ENCODE measurements at places on chromosomes 12 and 14.

DNA sequence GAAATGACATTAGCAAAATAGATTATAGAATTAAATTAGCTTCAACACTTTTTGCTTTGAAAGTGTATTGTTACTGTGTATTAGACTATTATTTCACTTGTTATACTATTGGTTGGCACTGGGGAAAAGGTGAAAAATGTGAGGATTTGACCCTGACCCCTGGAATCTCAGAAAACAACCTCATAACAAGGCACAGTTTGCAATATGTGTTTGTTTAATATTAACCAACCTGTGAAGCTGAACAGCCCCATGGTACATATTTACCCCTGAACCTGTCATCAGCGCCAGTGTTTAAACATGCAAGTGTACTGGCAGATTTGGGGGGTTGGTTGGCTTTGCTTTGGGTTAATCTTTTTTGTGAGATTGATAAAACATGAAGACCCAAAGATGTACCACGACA is 11.7 kb downstream of the SLC38A4 start:
- DNase-seq, result no peak

DNA sequence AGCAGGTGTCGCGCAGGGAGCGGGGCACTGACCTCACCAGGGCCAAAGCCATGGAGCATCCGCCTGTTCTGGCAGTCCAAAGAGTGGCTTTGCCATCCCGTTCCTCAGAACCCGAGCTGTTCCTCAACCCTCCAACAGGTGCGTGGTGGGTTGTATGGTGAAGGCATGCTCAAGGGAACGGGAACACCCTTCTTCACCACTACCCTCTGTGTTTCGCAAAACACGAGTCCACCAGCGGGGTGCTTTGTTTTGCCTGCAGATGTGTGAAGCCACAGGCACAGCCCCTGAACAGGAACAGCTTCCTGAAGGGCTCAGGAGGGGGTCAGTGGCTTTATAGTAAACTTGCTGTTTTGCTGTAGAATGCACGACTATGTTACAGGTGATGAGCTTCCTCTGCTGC is 52.7 kb downstream of the SMOC1 start:
- no peak for DNase-seq

DNA sequence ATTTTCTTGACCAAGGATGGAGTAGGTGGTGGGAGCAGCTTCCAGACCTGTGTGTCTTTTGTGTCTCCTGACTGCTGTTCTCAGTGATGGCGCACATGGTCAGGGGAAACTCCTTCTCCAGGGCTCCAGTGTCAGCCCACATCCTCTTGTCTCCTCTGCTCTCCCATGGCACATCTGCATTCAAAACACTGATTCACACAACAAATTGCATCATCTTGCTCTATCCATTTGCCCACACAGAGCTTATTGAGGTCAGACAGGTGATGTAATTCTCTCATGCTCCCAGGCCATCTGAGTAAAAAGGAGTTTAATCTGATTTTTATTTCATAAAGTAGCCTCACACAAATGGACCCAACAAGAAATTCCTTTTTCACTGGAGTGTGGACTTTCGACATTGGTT is 21.8 kb upstream of the TMEM132C start:
- no peak for DNase-seq

DNA sequence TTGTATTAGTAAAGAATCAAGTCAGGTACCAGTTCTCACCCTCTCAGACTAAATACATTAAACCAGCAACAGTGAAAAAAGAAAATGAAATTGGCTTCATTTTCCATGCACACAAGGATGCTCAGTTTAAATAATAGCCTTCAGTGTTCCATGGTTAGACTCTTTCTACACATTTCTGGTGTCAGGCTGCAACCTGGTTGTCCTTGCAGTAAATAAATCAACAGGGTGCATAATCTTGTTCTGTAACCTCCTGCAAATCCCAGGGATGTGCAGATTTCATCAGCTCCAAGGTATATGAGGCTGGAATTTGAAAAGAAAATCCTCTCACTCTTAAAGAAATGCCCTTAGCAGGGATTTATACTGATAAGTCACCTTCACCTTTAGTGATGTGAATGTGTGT is 46.7 kb upstream of the BTG1 start:
- DNase-seq, result no peak

DNA sequence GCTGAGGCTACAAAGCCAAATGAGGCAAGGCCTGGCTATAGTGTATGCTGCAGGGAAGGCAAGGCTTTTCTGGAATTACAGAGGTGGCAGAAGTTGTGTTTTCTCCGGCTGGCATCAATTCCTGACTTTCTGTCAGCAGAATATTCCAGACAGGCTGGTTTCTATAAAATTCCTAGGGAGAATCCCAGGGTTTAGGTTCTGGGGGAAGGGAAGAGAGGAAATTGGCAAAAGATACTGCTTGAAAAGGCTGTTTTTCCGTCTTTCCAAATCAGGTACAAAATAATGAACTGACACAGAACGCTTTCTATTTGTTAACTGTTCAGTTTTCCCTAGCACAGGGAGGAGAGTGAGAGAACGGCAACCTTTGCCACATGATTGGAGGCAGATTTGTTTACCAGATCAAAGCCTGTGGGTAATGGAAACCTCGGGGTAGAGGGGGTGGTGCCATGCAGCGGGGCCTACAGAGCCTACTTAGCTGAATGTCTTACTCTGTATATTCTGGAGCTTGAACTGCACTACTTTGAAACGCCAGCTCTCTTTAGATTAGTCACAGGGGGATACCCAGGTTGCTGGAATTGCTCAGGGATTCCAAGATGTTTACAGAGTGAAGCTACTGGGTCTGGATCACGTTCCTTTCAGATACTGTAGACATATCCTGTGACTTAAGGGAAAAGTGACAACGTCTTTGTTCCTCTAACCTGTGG is 65.8 kb upstream of the DACT1 start:
- no peak for DNase-seq

DNA sequence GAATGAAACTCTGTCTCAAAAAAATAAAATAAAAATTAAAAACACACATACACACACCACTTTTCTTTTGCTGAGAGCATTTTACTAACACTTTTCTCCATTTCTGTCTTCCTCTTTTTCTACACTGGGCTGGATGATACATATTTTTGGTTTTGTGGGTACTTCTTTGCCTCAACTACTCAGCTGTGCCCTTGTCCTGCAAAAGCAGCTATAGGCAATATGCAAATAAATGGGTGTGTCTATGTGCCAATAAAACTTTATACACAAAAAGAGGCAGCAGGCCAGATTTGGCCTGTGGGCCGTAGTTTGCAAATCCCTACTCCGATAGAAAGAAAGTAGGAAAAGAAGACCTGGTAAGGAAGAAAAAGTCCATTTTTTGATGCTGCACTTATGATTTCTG is 6.5 kb downstream of the CLMN start:
- no peak for DNase-seq

GRCh38 chr12:6792522-6793201 is 3.3 kb downstream of the CD4 start:
- no peak for DNase-seq

- DNase-seq, result no peak
Observed at GRCh38 chr14:89017417-89017816, 193.0 kb downstream of the TTC8 start.

DNA sequence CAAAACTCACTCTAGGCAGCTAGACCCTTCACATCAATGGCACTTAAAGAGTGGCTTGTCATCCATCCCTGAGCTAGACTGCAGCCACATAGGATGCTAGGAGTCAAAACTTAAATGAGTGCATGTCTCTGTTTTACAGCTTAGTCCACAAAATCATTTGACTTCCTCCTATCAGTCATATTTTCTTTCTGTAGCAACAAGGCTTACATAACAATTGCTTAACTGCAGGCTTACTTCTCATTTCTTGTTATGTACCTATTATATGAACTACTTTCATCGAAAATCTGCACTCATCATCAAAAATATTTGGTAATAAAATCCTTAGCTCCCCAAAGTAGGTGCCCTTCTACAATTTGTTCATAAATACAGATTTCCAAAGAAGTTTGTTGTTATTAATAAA is 30.1 kb downstream of the CLEC1A start:
- no peak for DNase-seq

GRCh38 chr14:93006567-93007051 is 83.7 kb downstream of the CHGA start:
- DNase-seq, result no peak

- no peak for DNase-seq
Observed at GRCh38 chr12:106766393-106766826, 8.1 kb upstream of the RIC8B start.

DNA sequence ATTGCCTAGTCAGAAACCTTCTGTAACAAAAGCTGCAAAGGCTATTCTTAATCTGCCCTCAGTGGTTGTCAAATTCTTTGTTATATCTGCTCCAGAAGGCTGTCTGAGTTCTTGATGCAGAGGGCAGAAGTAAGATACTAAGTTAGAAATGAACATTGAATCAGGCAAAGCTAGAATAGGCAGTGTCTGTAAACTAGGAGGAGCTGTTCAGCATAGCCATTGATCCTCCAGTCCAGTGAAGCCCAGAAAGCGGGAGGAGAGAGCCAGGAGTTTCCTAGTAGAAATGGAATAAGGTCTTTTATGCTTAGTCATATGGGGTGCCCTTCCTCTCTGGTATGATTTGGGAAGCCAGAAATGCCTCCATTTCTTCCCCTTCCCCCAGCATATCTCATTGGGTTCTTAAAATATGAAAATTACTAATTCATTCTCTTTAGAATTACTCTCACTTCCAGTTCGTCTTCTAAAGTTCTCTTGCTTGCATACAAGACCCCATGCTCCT is 76.2 kb downstream of the APAF1 start:
- DNase-seq, result no peak

DNA sequence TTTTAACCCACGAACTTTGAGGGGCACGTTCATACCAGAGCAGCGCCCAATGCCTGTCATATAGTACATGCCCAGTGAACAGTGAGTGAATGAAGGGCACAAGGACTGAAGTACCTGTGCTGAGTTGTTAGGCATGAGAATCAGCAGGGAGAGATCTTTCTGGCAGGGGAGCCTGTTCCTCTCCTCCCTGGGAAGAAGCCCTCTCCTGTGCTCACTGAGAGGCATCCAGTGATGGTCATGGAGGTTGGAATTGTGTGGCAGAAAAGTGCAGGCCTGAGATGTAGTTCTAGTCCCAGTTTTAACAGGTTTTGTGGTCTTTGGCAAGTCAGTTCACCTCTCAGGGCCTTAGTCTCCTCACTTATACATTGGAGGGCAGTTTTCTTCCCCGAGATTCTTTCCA is 20.6 kb downstream of the TEAD4 start:
- DNase-seq, result no peak

GRCh38 chr14:62168564-62169155 is 406.4 kb downstream of the SNAPC1 start:
- DNase-seq, result no peak

DNA sequence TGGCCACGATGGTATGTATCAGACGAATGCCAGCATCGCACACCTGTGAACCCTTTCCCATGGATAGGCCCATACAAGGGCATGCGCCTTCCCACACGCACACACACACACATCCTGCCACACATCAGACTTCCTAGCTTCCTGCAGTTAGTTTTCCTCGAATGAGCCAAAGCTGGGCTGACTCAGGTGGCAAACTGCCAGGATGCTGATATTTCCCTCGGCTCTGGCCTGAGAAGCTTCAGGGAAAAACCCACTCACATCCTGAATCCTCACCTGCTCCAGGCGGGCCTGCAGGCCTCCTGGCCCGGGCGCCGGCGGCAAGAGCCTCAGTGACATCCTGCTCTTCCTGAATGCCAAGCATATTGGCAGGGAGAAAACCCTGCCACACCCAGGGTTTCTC is 22.4 kb downstream of the CALM1 start:
- DNase-seq, result no peak

DNA sequence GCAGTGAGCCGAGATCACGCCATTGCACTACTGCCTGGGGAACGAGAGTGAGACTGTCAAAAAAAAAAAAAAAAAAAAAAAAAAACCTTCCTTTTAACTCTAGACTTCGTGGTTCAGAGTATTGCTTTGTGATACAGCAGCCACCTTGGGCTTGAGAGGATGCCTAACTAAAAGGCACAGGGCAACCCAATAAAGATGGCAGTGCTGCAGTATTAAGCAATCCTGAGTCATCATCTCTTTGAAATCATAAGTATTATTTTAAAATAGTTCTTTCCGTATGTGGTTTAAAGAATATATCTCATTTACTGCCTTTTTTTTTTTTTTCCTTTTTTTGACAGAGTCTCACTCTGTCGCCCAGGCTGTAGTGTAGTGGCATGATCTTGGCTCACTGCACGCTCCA is 116.1 kb downstream of the PLEKHA5 start:
- no peak for DNase-seq

GRCh38 chr14:74978416-74978947 is 23.1 kb upstream of the PGF start:
- no peak for DNase-seq

GRCh38 chr12:130299574-130299973 is 38.1 kb upstream of the PIWIL1 start:
- no peak for DNase-seq

DNA sequence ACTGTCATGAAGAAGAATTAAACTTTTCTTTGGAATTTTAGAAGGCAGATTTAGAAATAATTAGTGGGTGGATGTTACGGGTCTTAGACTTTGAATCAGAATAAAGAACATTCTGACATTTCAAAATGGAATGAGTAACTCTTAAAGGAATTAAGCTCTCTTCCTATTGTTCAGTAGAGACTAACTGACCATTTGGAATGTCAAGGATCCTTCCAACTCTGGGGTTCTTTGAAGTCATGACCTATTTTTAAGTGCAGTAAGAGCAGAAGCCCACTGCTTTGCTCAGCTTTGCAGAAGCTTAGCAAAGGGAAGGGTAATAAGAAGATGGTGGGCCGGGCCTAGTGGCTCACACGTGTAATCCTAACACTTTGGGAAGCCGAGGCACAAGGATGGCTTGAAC is 4.0 kb downstream of the CHURC1 start:
- no peak for DNase-seq

GRCh38 chr12:128823216-128823915 is 392 bp downstream of the SLC15A4 start:
- no peak for DNase-seq

DNA sequence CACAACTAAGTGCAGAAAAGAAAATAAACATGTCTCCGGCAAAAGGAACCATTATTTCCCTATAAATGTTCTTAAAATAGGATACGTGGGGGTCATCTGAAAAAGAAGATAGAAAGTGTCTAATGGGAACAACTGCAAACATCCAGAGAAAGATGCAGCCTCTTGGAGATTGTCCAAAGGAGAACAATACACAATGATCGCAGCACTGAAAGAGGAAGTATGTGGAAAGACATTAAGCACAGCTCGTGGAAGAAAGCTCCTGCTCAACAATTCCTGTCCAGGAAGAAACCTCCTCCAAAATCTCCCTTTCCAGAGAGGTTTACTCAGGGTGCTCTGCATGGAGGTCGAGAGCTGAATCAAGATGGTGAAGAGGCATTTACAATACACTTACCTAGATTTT is 2.5 kb upstream of the LALBA start:
- no peak for DNase-seq

Data from stimulated activated CD8-positive, alpha-beta memory T cell treated with anti-CD3 and anti-CD28 coated beads, Interleukin-15, amount 100 ng/mL, for 24 hours (primary cell).